ENCODE measurements at places on chromosomes 6 and 20. TPM values are rescaled to one million over a fixed set of nuclear protein-coding genes. Genes with fewer than 3 reads are reported as not detected.

GRCh38 chr6:34676140-34676539 is 20.4 kb downstream of the ILRUN start:
- H3K4me3 ChIP-seq, result no peak overlapping the region
- H3K27ac ChIP-seq, result no peak overlapping the region
- no peaks in the 10 kb centered on the region for H3K27me3 ChIP-seq
- H3K36me3 ChIP-seq, result no peaks in the 10 kb centered on the region
- H3K4me1 ChIP-seq, result peaks cover 8% of the 10 kb centered on the region
- no peak for DNase-seq

GRCh38 chr6:164101859-164102258 is 687.3 kb downstream of the QKI start:
- H3K4me1 ChIP-seq, result no peaks in the 10 kb centered on the region
- H3K27ac ChIP-seq, result no peak overlapping the region
- H3K4me3 ChIP-seq, result no peak overlapping the region
- no peaks in the 10 kb centered on the region for H3K36me3 ChIP-seq

The DHX35 gene
- 11.8 TPM for total RNA-seq

The NINL gene
- total RNA-seq, result 20.7 TPM

The F13A1 gene
- 31.6 TPM for total RNA-seq

The GJA1 gene
- total RNA-seq, result 80.4 TPM

DNA sequence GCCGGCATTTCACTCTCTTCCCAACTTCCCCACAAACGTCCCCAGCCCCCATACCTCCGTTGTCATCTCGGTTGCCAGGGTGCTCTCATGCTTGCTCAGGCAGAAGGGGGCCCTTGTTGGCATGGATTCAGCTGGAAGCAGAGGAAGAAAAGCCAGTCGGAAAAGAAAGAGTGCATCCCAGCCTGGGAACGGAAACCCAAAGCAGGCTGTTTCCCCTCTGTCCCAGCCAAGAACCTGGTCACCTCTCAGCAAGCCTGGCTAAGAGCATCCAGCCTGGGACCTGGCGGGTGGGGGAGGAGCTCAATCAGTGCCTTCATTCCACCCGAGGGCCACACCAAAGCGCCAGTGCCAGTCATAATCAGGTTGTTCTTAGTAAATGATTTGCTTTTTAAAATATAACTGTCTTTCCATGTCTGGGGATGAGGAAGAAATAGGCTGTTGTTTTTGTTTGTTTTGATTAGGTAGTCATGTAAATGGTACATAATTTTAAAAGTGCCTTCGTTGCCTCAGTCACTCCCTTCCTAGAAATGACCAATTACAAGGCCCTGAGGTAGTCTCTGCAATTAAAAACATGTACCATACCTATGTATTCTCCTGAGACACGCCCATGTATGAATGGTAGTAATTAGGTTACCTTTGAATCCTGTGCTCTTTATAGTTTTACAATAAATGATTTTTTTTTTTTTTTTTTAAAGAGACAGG is 21.1 kb downstream of the CHMP4B start:
- no peak overlapping the region for H3K27ac ChIP-seq
- no peaks in the 10 kb centered on the region for H3K27me3 ChIP-seq
- H3K36me3 ChIP-seq, result no peaks in the 10 kb centered on the region
- no peak overlapping the region for H3K4me3 ChIP-seq
- DNase-seq, result peak; percentile 34

DNA sequence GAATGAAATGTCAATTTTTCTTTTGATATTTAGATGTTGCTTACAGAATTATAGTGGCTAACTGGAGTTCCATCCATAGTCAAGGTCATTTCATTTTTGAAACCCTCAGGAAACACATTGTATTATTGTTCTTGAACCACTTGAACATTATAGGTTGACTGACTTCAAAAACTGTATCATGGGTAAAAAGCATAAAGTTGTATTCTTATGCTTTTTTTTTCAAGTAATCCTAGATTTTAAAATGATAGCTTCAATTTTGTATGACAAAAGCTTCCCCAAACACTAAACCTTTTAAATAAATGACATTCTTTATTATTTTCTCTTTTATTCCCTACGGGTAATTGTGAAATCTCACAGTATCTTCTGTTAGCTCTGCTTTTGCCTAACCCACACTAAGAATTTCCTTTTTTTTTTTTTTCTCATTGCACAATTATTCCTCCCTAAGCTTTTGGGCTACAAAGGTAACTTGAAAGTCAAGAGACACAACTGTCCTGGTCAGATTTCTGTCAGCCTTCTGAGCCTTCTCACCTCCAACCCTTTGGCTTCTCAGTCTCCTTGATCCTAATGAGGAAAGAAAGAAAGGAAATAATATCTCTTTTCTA is 36.9 kb upstream of the LAMA4 start:
- H3K4me3 ChIP-seq, result no peak overlapping the region
- no peak overlapping the region for H3K27ac ChIP-seq
- H3K27me3 ChIP-seq, result no peaks in the 10 kb centered on the region
- peaks cover 6% of the 10 kb centered on the region for H3K4me1 ChIP-seq
- H3K36me3 ChIP-seq, result no peaks in the 10 kb centered on the region
- no peak for DNase-seq

The MOCS3 gene
- total RNA-seq, result 5.6 TPM

The CUL9 gene
- 30.0 TPM for total RNA-seq

DNA sequence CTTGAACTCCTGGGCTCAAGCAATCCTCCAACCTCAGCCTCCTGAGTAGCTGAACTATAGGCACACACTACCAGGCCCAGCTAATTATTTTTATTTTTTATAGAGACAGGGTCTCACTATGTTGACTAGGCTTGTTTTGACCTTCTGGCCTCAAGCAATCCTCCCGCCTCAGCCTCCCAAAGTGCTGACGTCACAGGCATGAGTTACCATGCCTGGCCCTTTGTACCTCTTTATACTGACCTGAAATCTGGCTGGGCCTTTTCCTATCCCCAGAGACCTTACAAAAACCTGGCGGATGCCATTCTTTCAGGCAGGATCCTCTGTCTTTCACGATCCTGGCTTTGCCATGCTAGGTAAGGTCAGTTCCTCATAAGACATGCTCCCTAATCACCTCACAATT is 11.5 kb downstream of the WFDC3 start:
- H3K27ac ChIP-seq, result peak overlapping the region; percentile 50
- H3K27me3 ChIP-seq, result no peaks in the 10 kb centered on the region
- H3K4me3 ChIP-seq, result no peak overlapping the region
- no peak for DNase-seq
- no peaks in the 10 kb centered on the region for H3K36me3 ChIP-seq

- no peaks in the 10 kb centered on the region for H3K4me1 ChIP-seq
- H3K4me3 ChIP-seq, result no peak overlapping the region
- DNase-seq, result no peak
- no peak overlapping the region for H3K27ac ChIP-seq
These were observed 74.6 kb upstream of the TAB2 start for GRCh38 chr6:149242883-149243282.

The VEGFA gene
- 19.2 TPM for total RNA-seq

GRCh38 chr6:33882154-33882553 is 78.4 kb upstream of the MLN start:
- no peak overlapping the region for H3K27ac ChIP-seq
- no peaks in the 10 kb centered on the region for H3K36me3 ChIP-seq
- DNase-seq, result no peak
- H3K27me3 ChIP-seq, result no peaks in the 10 kb centered on the region
- H3K4me3 ChIP-seq, result no peak overlapping the region

DNA sequence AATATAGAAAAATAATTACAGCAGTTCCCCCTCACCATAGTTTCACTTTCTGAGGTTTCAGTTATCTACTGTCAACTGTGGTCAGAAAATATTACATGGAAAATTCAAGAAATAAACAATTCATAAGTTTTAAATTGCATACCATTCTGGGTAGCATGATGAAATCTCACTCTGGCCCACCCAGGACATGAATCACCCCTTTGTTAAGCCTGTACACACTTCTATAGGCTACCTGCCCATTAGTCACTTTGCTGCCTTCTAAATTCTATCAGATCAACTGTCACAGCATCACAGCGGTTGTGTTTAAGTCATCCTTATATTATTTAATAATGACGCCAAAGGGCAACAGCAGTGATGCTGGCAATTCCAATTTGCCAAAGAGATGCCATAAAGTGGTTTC is 140.3 kb upstream of the RUNX2 start:
- no peak overlapping the region for H3K27ac ChIP-seq
- no peak overlapping the region for H3K4me3 ChIP-seq
- no peaks in the 10 kb centered on the region for H3K27me3 ChIP-seq
- H3K36me3 ChIP-seq, result no peaks in the 10 kb centered on the region
- no peaks in the 10 kb centered on the region for H3K4me1 ChIP-seq

- no peak overlapping the region for H3K27ac ChIP-seq
- DNase-seq, result no peak
- no peak overlapping the region for H3K4me3 ChIP-seq
- no peaks in the 10 kb centered on the region for H3K27me3 ChIP-seq
- no peaks in the 10 kb centered on the region for H3K4me1 ChIP-seq
- H3K36me3 ChIP-seq, result no peaks in the 10 kb centered on the region
These were observed 43.2 kb downstream of the PFDN4 start for GRCh38 chr20:54251096-54251495.

The VSTM2L gene
- total RNA-seq, result 23.0 TPM

DNA sequence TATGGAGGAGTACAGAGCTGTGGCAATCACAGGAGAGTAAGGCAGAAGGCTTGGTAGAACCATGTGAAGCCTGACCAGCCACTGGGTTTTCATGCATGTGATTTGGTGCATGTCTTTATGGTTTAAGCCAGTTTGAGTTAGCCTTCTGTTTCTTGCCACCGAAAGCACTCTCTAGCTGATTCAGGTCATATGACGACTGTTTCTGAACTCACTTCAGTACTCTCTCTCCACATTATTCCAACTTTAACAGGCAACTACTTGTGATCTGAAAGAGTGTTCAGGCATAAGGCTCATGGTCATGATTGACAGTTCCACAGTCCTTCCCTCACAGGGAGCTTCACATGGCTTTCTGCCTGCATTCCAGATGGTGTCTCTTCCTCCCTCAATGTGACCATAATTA is 63.3 kb upstream of the TAB2 start:
- no peaks in the 10 kb centered on the region for H3K4me1 ChIP-seq
- H3K4me3 ChIP-seq, result no peak overlapping the region
- H3K27ac ChIP-seq, result no peak overlapping the region
- no peaks in the 10 kb centered on the region for H3K27me3 ChIP-seq
- no peaks in the 10 kb centered on the region for H3K36me3 ChIP-seq
- no peak for DNase-seq

The SRMS gene
- total RNA-seq, result not detected

DNA sequence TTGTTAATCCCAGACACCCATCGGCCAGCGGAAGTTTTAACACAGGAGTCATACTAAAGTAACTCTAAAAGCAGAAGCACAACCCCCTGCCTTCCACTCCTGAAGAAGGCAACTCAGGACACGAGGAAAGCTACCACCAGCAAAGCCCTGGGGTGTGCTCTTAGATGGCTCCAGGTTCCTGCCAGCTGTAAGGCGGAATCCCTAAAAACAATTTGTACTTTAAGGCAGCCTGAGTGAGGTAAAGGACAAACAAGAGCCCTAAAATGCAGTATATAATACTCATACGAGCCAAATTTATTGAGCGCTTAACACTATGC is 8.7 kb downstream of the NDRG3 start:
- H3K4me1 ChIP-seq, result no peaks in the 10 kb centered on the region
- DNase-seq, result no peak
- no peak overlapping the region for H3K27ac ChIP-seq
- H3K27me3 ChIP-seq, result no peaks in the 10 kb centered on the region

GRCh38 chr6:56152611-56153010 is 94.8 kb downstream of the COL21A1 start:
- no peak overlapping the region for H3K27ac ChIP-seq
- DNase-seq, result no peak
- H3K36me3 ChIP-seq, result no peaks in the 10 kb centered on the region
